Stimulated activated CD4-positive, alpha-beta T cell treated with anti-CD3 and anti-CD28 coated beads, Interleukin-4, amount 100 ng/mL, for 1 hour (primary cell): ENCODE measurements at places on chromosomes 6 and 20.

DNA sequence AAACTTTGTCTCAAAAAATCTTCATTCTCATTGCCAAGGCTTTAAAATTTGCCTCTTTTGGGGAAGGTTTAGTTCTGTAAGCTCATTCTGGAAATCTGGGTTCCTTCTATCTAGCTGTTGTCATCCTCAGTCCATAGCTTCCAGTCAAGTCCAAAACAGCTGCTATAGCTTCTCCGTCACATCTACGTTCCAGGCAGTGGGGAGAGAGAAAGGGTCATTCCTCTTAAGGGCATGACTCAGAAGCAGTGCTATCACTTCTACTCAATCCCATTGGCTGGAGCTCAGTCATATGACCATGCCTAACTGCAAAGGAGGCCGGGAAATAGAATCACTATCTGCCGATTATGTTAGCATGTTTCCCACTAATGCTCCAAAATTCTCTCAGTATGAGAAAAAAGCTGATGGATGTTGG is 141.4 kb upstream of the PTPN1 start:
- no peak for DNase-seq

- peak; percentile 67 for DNase-seq
Measured at GRCh38 chr20:62651285-62652021, 9.2 kb downstream of the SLCO4A1 start.

DNA sequence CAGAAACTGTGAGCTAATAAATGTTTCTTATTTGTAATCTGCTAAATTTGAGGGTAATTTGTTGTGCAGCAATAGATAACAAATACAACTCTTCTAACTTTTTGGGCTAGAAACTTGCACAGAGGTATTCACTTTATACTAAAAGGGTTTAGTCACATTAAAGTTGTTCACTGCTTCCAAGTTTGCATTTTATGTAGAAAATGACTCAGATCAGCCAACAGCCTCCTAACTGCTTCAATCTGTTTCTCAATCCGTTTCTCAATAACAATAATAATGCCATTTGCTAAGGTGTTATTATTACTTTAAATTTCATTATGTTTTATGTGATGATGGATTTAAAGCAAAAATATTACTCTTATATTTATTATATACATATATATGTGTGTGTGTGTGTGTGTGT is 213.9 kb downstream of the CENPW start:
- DNase-seq: no peak

DNA sequence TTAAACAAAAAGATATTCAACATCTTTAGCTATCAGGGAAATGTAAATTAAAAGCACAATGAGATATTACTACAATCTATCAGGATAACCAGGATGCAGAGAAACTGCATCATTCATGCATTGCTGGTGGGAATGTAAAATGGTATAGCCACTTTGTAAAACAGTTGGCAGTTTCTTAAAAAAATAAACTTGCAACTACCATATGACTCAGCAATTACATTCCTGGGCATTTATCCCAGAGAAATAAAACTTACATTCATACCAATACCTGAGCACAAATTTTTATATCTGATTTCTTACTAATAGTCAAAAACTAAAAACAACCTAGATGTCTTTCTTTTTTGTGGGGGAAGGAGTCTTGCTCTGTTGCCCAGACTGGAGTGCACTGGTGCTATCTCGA is 190.3 kb upstream of the TAB2 start:
- DNase-seq: no peak

GRCh38 chr6:1179571-1180459 is 132.1 kb upstream of the FOXQ1 start:
- DNase-seq: no peak

GRCh38 chr6:81865712-81866111 is 113.2 kb upstream of the TENT5A start:
- no peak for DNase-seq

GRCh38 chr20:12180107-12180661 is 262.5 kb downstream of the BTBD3 start:
- no peak for DNase-seq

DNA sequence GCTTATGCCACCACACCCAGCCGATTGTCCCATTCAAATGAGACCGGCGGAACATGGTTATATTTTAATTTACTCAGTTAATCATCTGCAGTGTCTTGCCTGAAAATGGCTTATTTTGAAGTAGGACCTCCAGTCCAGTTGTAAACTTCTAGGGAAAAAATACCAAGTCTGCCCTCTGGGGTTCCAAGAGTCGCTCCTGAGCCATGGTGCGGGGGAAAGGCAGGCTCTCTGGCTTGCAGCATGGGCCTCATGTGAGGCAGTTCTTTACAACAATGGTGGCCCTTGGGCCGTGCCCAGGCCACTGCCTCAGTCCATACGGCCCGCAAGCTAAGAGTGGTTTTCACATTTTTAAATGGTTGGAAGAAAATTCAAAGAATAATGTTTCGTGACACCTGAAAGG is 62.7 kb upstream of the XRN2 start:
- no peak for DNase-seq

DNA sequence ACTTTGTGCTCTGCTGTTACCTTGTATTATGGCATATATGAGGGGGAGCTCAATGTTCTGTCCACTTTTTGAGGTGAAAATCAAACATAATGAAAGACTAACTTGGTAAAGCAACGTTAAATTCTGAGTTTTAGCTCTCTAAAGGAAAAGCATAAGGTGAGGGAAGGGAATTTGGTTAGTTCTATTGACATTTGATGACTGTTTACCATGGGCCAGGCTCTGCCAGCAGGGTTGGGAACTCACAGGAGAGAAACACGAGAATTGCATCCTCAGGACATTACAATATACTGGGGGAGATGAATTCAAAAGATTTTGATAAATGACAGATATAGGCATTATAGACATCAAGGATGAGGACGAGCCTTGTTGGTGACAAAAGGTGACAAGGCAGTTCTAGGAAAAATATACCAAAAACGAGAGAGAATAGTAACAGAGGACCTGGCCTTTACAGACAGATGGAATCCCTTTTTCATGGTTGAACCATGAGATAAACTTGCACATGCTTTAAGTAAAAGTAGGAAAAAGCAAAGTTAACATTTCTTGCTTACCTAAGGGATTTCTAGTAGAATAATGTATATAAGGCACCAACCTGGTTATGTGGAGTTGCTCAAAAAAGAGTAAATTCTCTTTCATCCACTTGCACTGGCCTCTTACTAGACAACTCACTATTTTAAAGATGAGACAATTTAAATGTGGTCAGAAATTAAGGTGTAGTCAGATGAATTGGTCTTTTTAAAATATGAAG is 191.4 kb downstream of the NKAIN2 start:
- DNase-seq: no peak

DNA sequence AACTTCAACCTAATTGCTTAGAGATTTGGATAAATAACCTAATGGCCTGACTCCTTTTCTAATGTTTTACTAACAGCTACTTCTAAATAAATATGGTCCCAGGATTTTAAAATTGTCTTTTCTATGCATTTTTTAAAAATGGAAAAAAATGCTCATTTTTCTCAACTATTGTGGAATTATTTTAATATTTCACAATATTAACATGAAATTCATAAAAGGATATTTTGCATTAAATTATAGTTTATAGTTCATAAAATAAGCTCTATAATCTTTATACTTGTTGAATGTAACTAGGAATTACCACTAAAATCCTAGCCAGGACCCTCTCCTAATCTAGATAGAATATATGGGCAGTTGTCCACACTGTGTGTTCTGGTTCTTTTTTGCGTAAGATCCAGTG is 37.3 kb downstream of the TBPL1 start:
- DNase-seq: no peak

DNA sequence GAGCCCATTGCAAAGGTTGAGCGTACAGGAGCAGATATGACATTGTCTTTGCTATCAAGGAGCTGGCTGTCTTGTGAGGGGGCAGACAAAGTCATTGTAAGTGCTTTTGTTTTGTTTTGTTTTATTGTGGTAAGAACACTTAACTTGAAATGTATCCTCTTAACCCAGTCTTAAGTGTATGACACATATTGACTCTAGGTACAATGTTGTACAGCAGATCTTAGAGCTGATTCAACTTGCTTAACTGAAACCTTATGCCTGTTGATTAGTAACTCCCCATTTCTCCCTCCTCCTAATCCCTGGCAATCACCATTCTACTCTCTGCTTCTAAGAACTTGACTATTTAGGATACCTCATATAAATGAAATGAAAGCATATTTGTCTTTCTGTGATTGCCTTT is 429.0 kb downstream of the BMP2 start:
- DNase-seq: no peak

GRCh38 chr6:142883011-142883410 is 62.0 kb downstream of the HIVEP2 start:
- DNase-seq: no peak

GRCh38 chr6:144248003-144248402 is 37.1 kb upstream of the UTRN start:
- DNase-seq: no peak

- no peak for DNase-seq
Measured at GRCh38 chr6:80211286-80211685, 104.8 kb downstream of the BCKDHB start.

DNA sequence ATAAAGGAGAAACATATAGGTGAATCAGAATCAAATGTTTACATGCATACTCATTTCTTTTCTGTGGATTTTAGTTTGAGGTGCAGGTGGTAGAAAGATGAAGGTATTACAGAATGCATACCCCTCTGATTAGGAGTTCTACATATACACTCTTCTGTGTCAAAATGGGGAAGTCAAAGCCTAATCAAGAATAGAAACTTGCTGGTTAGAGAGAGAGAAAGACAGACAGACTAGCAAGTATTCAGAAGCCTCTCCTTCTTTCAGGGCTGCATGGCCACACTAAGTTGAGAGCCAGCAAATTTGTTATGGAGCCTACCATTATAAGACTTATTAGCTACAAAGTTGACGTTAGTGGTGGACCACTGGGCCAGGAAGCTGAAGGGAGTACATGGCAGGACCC is 358.3 kb upstream of the EYS start:
- no peak for DNase-seq

- DNase-seq: no peak
Measured at GRCh38 chr6:46465294-46466165, 25.7 kb downstream of the RCAN2 start.

DNA sequence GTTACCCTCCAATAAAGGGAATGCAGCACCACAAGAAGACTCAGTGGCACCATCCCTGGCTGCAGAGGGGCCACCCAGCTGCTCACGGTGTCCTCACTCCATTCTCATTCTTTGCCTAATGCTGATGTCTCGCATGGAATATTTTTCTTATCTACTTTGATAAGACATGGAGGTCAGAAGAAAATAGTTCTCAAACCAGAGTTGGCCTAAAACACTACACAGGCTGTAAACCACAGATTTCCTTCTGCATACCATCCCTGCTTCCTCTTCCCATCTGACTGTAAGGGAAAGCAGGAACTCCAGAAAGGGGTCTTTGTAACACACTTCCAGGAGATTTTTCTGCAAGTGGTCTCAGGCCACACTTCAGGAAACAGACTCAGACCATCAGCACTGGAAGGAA is 43.1 kb upstream of the CD93 start:
- no peak for DNase-seq

DNA sequence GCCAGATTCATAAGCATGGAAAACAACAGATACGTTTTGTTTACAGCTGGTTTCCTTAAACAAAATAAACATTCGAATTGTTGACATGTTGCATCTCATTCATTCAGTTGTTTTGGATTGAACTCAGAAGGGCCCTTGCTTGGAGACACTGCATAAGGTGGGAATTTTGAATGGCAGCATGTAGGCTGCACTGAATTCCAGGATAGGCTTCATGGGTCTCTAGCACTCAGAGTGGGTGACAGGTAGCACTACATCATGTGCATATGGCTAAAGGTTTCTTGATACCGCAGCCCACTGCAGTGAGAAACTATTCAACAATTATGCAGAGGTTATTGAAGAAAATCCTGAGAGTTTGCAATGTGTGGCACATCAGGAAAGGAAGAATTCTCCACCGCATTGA is 1.6 kb downstream of the BEND6 start:
- DNase-seq: no peak

- DNase-seq: no peak
Measured at GRCh38 chr20:36217226-36217625, 19.1 kb upstream of the AAR2 start.

DNA sequence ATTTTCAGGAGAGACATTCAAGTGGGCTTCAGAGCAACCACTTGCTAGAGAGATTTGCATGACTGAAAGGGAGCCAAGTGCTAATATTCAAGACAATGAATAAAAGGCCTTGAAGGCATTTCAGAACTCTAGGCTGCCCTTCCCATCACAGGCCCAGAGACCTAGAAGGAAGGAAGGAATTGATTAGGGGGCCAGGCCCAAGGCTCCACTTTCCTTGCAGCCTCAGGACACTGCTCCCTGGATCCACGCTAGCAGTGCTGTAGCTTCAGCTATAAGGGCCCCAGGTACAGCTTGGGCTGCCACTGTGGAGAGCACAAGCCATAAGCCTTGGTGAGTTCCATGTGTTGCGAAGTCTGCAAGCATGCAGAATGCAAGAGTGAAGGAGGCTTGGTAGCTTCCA is 731.9 kb upstream of the FLRT3 start:
- DNase-seq: no peak

DNA sequence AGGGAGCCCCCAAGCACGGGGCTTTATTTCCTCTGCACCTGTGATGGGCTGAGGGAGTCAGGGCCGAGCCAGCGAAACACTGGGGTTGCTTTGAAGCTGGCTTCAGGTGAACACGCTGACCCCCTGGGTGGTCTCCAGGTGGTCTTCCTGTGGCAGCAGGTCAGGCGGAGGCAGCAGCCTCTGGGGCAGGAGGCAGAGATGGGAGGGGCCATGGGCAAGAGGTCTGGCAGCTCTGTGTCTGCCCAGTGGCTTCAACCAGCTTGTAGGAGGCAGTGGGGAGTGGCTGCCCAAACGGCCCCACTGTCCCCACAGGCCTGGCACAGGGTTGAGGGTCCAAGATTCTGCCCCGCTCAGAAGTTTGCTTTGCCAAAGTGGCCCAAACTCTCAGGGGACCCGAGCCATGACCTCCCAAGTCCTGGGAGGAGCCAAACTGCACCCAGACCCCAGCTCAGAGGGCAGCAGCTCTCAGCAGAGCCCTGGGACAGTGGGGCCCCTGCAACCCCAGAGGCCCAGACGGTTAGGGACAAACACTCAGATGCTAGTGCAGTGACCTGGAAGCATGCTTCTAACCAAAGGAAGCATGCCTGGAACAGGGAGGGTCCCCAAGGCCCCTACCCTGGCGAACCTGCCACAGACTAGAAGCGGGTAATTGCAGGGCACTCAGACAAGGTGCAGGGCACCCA is 15.3 kb downstream of the NTSR1 start:
- DNase-seq: no peak

GRCh38 chr20:2993250-2993649 is 50.2 kb upstream of the GNRH2 start:
- DNase-seq: no peak

GRCh38 chr20:20303742-20304141 is 64.2 kb upstream of the INSM1 start:
- DNase-seq: no peak

- no peak for DNase-seq
Measured at GRCh38 chr6:125611573-125612344, 137.7 kb upstream of the HEY2 start.
